A549 treated with ZK216348 at 1 μM for 4 hours (cell line): ENCODE measurements at places on chromosomes 16 and 17. TPM values are rescaled to one million over a fixed set of nuclear protein-coding genes. Genes with fewer than 3 reads are reported as not detected.

Gene AOC3
- total RNA-seq, result 1.1 to 2.5 TPM (median 1.2 TPM) in 5 replicates

Gene IRF8
- 0.10 to 0.41 TPM (median 0.31 TPM) in 5 replicates for total RNA-seq

Gene GPR179
- total RNA-seq, result 0.01 to 0.05 TPM (median 0.04 TPM) in 3 of 5 replicates, not detected in the others

Gene TBC1D3C
- not detected in 5 replicates for total RNA-seq

Gene MYH11
- 0.02 to 0.12 TPM (median 0.07 TPM) in 4 of 5 replicates, not detected in the other for total RNA-seq

Gene CDRT15L2
- not detected in 5 replicates for total RNA-seq

Gene CNTNAP1
- 3.5 to 6.5 TPM (median 6.0 TPM) in 5 replicates for total RNA-seq

Gene CA5A
- total RNA-seq, result not detected in 5 replicates

Gene MYO1D
- total RNA-seq, result 1.4 to 3.0 TPM (median 2.3 TPM) in 5 replicates

Gene CDH3
- total RNA-seq, result 0.15 to 0.68 TPM (median 0.20 TPM) in 5 replicates

Gene SLC16A11
- not detected in 5 replicates for total RNA-seq

Gene PAQR4
- 25.4 to 46.5 TPM (median 45.2 TPM) in 5 replicates for total RNA-seq

Gene PPL
- 2.6 to 4.8 TPM (median 4.1 TPM) in 5 replicates for total RNA-seq

Gene EVPLL
- not detected in 5 replicates for total RNA-seq

Gene GPR139
- not detected in 5 replicates for total RNA-seq

Gene MAF
- total RNA-seq, result 0.25 to 0.55 TPM (median 0.39 TPM) in 5 replicates

Gene SPNS3
- not detected in 5 replicates for total RNA-seq

Gene PRDM7
- total RNA-seq, result not detected in 5 replicates

Gene FN3K
- total RNA-seq, result 6.3 to 10.2 TPM (median 9.0 TPM) in 5 replicates

Gene HYDIN
- 0.23 to 0.79 TPM (median 0.29 TPM) in 5 replicates for total RNA-seq

Gene NQO1
- 2,344 to 2,620 TPM (median 2,459 TPM) in 5 replicates for total RNA-seq

Gene SLFN12
- total RNA-seq, result 0.14 to 0.27 TPM in 2 of 5 replicates, not detected in the others

Gene ARL5C
- not detected in 5 replicates for total RNA-seq

Gene CHST6
- total RNA-seq, result 0.13 to 0.22 TPM (median 0.15 TPM) in 4 of 5 replicates, not detected in the other

Gene CBX8
- total RNA-seq, result 9.8 to 21.4 TPM (median 19.8 TPM) in 5 replicates

Gene HASPIN
- total RNA-seq, result 12.3 to 14.9 TPM (median 13.3 TPM) in 5 replicates

Gene KRT16
- total RNA-seq, result 0.38 to 1.2 TPM (median 0.89 TPM) in 5 replicates
